ENCODE measurements at places on chromosomes 3 and 15.

DNA sequence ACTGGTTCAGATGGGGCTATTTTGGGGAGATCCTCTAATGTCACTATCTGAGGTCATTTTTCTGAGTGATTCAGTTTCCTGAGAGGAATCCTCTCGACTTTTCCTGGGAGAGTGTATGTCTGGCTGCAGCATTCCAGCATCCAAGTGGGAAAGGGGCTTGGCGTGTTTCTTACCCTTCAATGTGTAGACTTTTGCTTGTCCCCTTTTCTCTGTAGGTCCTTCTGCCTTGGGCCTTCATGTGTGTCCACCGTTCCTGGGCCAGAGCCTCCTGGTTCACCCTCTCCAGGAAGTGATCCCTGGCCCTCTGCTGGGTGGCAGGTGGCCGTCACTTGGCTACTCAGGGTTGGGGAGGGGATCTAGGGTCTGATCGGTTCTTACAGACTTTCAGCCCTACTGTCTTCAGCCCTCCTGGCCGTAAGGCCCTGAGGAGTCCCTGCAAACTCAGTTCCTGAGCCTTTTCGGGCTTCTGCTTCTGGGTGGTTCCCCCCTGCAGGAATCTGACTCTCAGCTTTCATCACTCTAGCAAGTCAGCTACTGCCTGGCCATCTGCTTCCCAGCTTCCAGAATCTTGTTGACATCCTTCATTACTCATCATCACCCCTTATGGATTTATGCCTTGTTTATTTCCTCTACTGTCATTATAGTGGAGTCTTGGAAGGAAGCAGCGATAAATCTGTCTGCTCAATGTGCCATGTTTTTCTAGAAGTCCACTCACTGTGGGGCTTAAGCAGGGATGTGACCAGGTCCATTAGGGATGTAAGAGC, 36.5 kb downstream of the GOLGA6L10 start:
- DNase-seq, result no peak

- no peak for DNase-seq
These were observed 3.9 kb downstream of the RAB6B start for GRCh38 chr3:133891662-133892378.

GRCh38 chr3:169993761-169994160, 27.2 kb downstream of the SEC62 start:
- DNase-seq, result no peak

DNA sequence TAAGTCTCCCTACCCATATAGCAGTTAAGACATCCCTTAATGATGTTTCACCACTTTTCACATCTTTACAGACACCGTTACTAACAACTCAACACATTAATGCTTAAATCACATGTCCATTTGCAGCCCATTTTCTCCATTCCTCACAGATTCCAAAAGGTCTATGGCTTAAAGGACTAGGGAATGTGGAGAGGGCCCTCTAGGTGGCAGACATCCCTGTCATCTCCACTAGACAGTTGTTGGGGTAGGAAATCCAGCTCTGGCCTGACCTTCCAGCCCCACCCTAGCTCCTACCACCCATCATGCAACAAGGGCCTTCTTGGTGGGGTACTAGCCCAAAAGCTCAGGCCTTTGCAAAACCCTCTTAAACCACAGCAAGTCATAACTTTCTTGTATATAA, 25.2 kb downstream of the CPEB1 start:
- no peak for DNase-seq

- DNase-seq, result no peak
These were observed 147.8 kb downstream of the NEK10 start for GRCh38 chr3:27221264-27221932.

GRCh38 chr3:127446756-127447155, 143.8 kb downstream of the TPRA1 start:
- DNase-seq, result no peak
